Mammary microvascular endothelial cell (primary cell): ENCODE measurements at places on chromosomes 5 and 9. TPM values are rescaled to one million over a fixed set of nuclear protein-coding genes. Genes with fewer than 3 reads are reported as not detected.

The APBA1 gene
- total RNA-seq: 12.9 and 16.0 TPM in 2 replicates

The ECSCR gene
- total RNA-seq: 547 and 613 TPM in 2 replicates

The C8G gene
- 0.20 and 0.84 TPM in 2 replicates for total RNA-seq

The PRDM12 gene
- not detected in 2 replicates for total RNA-seq

The LHX6 gene
- total RNA-seq: 16.9 and 17.3 TPM in 2 replicates

The SPINK7 gene
- not detected in 2 replicates for total RNA-seq

The OR1J2 gene
- not detected in 2 replicates for total RNA-seq

The ZNF483 gene
- total RNA-seq: 0.47 and 0.69 TPM in 2 replicates

The GKAP1 gene
- 1.00 and 1.3 TPM in 2 replicates for total RNA-seq

The NME5 gene
- total RNA-seq: 0.07 and 0.39 TPM in 2 replicates

The MAMDC4 gene
- 1.6 and 1.9 TPM in 2 replicates for total RNA-seq

The ZFR gene
- total RNA-seq: 49.1 and 50.6 TPM in 2 replicates

The PAM gene
- total RNA-seq: 175 and 180 TPM in 2 replicates

The SPATA31D3 gene
- total RNA-seq: not detected in 2 replicates

The NIPBL gene
- total RNA-seq: 10.7 and 11.1 TPM in 2 replicates

The TRPM6 gene
- 0.27 and 0.49 TPM in 2 replicates for total RNA-seq

The IL17B gene
- total RNA-seq: not detected in 2 replicates

The TLN1 gene
- total RNA-seq: 266 and 304 TPM in 2 replicates

The RLN2 gene
- 0.74 TPM in 1 of 2 replicates, not detected in the other for total RNA-seq

The LCNL1 gene
- not detected in 2 replicates for total RNA-seq

The FST gene
- total RNA-seq: 11.0 and 13.3 TPM in 2 replicates

The SLCO4C1 gene
- not detected in 2 replicates for total RNA-seq
